ENCODE measurements at places on chromosomes 16 and 17.

- no peak for DNase-seq
Observed at GRCh38 chr17:7729816-7730215, 12.3 kb downstream of the DNAH2 start.

DNA sequence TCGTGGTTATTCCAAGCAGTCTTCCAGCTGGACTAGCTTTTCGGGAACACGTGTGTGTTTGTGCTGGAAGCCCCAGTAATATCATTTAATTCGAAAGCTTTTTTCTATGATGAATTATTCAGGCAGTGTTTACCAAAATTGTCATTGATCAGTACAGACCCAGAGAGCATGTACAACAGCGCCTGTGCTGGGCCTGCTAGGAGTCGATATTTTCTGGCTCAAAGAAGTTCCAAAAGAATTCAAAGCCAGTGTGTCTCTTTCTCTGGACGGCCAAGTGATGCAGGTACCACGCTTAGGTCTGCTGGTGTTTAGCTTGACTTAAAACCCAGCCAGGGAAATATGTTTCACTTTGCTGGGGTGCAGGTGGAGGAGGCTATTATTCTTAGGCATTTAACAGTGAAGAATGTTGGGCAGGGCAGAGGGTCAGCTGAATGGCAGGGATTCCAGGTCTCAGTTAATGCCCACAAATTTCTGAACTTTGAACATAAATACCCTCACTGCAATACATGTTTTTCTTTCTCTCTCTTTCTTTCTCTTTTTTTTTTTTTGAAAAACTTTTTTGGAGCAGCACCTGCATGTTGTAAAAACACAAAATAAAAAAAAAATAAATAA, 401.3 kb downstream of the WWOX start:
- DNase-seq: no peak

GRCh38 chr17:80308692-80309517, 48.3 kb downstream of the RNF213 start:
- DNase-seq: no peak

GRCh38 chr17:68776451-68776850, 175.3 kb upstream of the FAM20A start:
- no peak for DNase-seq

Measured in HT-29 (cell line).